Stimulated activated CD8-positive, alpha-beta memory T cell treated with anti-CD3 and anti-CD28 coated beads, Interleukin-7, amount 100 ng/mL, for 48 hours (primary cell): ENCODE measurements at places on chromosomes 2 and 18.

GRCh38 chr2:72527424-72527823 is 298.4 kb downstream of the EXOC6B start:
- no peak for DNase-seq

DNA sequence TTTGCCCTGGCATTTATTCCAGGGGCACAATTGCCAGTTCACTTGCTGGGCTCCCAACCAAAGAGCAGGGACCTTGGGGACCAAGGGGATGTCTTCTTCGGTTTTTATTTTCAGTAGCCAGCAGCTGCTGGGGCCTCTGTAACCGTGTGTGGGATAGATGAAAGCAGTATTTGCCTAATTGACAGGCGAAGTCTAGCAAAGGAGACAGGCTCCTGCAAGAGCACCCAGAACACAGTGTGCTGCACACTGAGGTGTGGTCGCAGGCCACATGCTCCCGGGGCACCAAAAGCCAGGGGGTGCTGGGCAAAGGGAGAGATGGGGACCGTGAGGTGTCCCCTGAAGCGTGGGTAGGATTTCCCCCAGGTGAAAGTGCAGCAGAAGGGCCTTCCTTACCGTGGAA is 5.3 kb downstream of the SAG start:
- DNase-seq: no peak

GRCh38 chr2:238383743-238384380 is 42.9 kb upstream of the ASB1 start:
- no peak for DNase-seq

GRCh38 chr18:54358495-54359040 is 862 bp downstream of the C18orf54 start:
- DNase-seq: no peak

DNA sequence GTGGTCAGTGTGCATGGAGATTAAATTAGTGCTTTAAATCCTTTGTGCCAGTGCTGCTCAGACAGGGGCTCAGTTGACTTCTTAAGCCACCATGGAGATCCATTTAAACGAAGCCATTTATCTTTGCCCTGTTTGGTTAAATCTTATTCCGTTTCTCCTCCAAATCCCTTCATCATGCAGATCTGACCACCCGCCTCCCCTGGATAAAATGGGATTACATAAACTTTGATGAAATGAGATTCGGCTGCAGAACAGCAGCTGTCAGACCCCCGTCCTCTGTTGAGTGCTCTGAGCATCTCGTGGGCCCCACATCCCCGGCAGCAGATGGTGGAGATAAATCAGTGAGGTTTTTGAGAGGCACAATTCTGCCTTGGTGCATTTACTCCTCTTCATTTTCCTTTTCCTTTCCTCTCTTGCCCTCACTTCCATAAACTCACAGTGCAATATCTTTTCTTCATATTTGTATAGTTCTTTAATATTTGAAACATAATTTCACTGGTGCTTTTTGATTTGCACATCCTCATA is 84.4 kb upstream of the TWIST2 start:
- DNase-seq: no peak

- DNase-seq: no peak
Measured at GRCh38 chr2:53188851-53189510, 578.6 kb upstream of the CHAC2 start.

DNA sequence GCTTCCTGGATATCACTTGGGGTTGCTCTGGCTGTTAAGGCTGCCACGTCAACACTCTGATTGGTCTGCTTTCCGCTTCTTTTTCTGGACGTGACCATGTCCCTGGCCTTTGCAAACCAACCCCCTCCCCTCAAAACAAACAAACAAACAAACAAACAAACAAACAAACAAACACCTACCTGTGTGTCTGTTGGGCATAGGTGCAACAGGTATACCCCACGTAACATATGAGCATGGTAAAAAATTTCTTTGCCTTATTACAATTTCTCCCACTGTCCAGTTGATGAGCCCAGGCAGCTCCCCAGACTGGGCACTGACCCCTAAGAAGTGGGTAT is 80.6 kb downstream of the ADD2 start:
- DNase-seq: no peak

DNA sequence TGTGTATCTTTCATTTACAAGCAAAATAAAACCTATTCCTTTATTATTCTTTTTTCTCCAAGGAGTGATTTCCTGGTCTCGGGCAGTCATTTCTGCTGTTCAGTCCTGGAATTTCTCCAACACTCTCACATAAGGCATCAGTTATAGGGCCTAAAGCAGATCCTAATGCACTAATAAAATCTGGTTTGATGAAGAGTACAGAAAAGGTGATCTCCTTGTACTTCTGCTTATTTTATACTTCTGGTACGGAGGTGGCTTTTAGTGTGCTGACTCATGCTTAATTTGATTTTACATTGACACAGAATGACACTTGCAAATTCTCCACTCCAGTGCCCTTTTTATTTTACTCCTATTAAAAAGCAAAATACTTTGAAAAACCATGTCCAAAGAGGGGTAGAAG is 157.4 kb downstream of the DOK6 start:
- no peak for DNase-seq

DNA sequence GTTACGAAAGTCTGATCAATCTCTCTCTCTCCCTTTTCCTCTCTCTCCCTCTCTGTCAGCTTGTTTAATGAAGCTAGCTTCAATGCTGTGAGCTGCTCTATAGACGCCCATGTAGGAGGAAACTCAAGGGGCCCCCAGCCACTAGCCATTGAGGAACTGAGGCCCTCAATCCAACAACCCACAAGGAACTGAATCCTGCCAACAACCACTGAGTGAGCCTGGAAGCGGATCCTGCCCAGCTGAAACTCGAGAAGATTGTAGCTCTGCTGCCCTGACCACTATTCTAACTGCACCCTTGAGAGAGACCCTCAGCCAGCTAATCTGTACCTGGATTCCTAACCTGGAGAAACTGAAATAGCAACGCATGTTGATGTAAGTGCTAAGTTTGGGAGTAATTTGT is 129.2 kb downstream of the BCL11A start:
- DNase-seq: no peak

- no peak for DNase-seq
Measured at GRCh38 chr18:78822949-78823285, 156.7 kb upstream of the SALL3 start.

DNA sequence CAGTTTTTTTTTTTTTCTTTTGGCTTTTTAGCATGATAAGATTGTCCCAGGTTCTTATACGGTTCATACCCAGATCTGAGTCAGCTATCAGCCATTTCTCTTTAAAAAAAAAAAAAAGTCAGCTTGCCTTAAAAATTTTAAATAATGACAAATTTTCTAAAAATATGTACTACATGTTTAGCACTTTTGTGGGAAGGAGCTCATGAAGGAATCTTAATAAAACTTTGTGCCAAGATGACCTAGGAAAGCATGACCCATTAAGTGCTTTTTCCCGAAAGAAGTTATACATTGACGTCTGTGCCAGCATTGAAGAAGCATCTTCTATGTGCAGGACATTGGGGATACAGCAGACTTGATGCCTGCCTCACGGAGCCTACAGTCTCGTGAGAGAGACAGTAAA is 4.5 kb upstream of the RBMS1 start:
- DNase-seq: no peak
